ENCODE measurements at places on chromosomes 5 and 9.

- DNase-seq, result no peak
These were observed 228.0 kb downstream of the SNX18 start for GRCh38 chr5:54745599-54745998.

DNA sequence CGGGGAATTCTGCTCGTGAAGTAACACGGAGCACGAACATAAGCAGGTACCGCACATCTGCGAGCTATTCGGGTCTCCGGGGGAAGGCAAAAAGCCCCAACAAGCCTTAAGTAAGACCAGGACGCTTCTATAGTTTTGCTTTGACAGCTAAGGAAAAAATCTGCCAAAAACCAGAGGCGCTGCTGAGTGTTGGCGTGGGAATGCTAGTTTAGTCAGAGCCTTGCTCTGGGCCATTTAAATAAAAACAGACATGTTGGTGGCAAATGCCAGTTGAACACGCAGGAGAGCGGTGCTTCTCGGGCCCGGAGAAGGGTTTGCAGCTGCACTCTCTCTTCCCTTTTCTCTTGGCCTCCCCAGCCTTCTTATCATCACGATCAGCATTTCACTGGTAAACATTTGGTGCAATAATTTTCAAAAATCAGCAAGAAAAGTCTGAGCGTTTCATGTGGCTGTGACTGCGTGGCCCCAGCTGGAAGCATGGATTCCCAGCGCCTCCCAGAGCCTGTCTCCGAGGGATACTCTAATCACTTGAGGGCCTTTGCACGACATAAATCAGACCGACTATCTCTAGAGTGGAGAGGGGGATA lies 6.4 kb upstream of the NOTCH1 start:
- peak; percentile 72 for DNase-seq

DNA sequence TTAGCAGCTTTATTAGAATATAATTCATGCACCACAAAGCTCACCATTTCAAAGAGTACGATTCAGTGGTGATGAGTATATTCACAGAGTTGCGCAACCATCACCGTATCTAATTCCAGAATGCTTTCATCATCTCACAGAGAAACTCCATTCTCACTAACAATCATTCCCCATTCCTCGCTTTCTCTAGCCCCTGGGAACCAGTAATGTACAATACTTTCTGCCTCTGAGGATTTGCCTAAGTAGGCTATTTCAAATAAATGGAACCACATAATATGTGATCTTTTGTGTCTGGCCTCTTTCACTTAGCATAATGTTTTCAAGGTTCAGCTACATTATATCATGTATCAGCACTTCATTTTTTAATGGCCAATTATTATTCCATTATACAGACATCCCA lies 145.1 kb upstream of the ADAMTS16 start:
- no peak for DNase-seq

- DNase-seq, result no peak
These were observed 25.9 kb downstream of the NDFIP1 start for GRCh38 chr5:142134331-142135010.

- DNase-seq, result no peak
These were observed 32.9 kb downstream of the NXNL2 start for GRCh38 chr9:88567870-88568269.

GRCh38 chr9:88237479-88237961 lies 99.2 kb upstream of the SPATA31C2 start:
- no peak for DNase-seq

GRCh38 chr5:154753792-154754191 lies 1.4 kb upstream of the LARP1 start:
- DNase-seq, result no peak

DNA sequence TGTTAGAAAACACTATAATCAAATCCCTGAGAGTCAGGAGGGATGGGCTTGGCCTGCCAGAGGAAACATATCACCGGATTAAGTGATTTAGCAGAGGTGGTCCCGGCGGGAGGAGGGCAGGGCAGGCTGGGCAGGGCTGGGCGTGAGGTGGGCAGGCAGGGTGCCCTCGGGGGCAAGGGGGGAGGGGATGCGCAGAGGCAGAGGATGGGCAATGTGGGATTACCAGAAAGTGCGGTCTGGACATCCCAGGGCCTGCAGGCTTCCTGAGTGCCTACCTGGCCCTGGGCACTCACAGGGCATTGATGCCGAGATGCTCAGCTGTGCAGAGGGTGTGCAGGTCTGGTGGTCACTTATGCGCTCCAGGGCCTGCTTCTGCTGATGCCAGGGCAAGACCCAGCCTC lies 115.2 kb downstream of the ADAMTS2 start:
- DNase-seq, result no peak

DNA sequence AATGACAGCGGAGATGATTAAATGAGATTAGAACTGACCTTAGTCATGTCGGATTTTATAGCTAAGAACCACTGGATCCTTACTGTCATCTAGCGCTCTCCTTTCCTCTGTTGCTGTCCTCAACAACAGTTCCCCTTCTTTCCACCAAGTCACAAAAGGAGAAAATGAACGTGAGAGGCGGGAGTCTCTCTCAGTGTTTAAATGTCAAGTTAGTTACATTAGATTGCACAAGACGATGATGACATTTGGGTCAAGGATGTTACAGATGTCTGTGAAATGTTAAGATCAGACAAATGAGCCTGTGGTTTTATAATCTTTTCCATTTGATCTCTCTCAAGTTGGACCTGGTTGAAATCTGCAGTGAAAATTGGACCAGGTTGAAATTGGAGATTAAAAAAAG lies 53.5 kb downstream of the FBXO38 start:
- no peak for DNase-seq

DNA sequence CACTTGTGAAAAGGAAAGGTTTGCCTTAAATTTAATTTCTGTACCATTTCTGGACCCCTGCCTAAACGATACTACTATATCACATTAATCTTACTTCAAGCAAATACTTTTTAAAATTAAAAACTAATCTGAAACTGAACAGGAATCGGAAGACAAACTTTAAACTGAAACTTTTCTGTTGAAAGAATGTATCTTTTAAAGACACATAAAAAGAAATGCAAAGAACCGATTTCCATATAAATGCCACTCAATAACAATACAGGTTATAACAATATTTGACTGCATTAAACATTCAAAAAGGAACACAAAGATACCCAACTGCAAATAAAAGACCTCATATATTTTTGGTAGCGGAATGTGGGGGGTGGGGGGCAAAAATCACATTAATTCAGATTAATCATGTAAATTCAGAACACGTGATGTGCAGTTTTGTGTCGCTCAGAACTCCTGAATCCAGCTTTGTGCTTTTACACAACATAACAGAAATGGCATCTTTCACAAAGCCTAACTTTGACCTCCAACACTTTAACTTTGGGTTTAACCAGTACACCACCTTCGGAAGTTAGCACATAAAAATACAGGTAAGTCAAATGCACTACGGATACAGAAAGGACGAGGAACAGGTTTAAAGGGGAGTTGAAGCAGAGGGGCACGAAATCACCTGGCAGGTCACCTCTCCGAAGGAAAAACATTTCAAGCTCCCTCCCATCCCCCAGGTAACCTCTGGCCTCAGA lies 925 bp downstream of the LIFR start:
- DNase-seq, result peak; percentile 6

DNA sequence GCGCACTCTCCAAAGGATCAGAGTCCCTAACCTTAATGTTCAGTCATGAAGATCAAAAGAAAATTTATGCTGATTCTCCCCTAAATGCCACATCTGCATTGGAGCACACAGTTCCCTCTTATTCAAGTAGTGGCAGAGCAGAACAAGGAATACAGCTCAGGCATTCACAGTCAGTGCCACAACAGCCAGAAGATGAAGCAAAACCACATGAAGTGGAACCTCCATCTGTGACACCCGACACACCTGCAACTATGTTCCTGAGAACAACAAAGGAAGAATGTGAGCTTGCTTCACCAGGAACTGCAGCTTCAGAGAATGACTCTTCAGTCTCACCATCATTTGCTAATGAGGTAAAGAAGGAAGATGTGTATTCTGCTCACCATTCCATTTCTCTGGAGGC lies 40.0 kb downstream of the CMYA5 start:
- DNase-seq, result no peak

GRCh38 chr5:163379298-163380155 lies 57.9 kb upstream of the CCNG1 start:
- peak; percentile 57 for DNase-seq

GRCh38 chr5:68643064-68643463 lies 427.5 kb downstream of the PIK3R1 start:
- DNase-seq, result no peak

DNA sequence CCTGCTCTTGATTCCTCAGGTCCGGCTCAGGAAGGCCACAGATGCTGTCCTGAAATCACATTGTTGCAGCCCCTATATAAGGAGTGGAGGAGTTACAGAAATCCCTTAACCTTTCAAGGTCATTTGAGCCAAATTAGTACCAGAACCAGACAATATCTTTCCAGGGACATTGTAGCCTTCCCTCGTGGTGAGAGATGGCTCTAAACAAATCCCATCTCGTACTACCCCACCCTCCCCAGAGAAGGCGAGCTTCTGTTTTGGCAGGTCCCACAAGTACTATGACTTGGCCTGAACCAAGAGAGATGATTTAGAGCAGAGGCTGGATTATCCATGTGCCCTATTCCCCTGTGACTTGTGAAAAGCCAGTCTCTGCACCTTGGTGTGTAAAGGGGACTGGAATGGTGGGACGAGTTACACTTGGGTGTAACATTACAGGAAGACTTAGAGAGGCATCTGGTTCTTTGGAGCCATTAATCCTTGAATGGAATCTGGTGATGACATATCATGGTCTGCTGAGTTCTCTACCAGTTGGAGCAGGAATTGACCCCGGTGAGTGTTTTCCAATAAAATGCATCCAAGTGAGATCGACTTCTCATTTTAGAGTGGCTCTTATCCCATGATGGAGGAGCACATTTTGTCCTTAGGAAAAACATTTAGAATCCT lies at the start of gene FAM240B:
FAM240B (minus strand) TSS at position 51 of the 663 bp plus-strand sequence. CDS start 16,134 bp downstream, outside the sequence.
- DNase-seq, result no peak

- no peak for DNase-seq
These were observed 41.1 kb upstream of the ERCC6L2 start for GRCh38 chr9:95834281-95834907.

GRCh38 chr5:134784241-134784920 lies 25.8 kb downstream of the DDX46 start:
- DNase-seq, result peak; percentile 24

DNA sequence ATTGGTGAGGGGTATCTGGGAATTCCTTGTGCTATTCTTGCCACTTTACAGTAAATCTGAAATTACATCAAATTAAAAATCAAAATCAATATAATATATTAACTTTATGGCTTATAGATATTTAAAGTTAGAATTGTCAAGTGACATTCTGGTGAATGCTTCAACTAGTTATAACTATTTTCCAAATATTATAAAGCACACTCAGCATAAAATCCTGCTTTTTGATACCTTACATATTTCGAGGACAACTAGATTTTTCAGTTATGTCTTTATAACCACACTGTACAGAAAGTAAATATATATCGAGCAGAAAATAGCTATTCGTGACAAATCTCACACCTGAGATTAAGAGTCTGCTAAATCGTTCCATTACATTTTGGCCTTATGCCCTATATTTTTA lies 210.2 kb downstream of the PDE4D start:
- no peak for DNase-seq

DNA sequence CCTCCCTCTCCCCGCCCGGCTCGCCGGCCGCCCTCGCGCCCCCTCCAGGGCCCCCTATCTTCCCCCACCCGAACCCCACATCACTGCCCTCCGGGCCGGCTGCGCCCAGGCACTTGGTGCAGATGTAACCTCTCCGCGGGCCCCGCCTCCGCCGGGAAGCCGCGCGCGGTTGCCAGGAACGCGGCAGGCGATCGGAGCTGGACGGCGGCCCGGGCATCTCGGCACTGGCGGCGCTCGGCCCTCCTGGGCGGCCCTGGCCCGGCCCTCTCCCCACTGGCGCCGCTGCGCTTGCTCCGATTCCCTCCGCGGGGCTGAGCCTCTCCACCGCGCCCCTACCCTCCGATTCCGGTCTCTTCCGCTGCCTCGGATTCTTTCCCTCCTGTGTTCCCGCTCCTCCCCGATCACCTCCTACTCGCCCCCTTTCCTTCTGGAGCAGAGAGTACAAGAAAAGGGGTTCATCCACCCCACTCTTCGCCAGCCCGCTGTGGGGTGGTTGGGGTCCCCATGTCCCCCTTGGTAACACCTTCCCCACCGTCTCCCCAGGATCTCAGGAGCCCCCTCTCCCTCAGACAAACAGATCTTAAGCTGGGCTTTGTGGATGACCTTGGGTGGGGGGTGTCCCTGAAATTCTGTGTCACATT lies 70.6 kb downstream of the C9orf50 start:
- no peak for DNase-seq

- DNase-seq, result no peak
These were observed 5.5 kb downstream of the NKX2-5 start for GRCh38 chr5:173229382-173229959.
